ENCODE measurements at places on chromosomes 3 and 15. TPM values are rescaled to one million over a fixed set of nuclear protein-coding genes. Genes with fewer than 3 reads are reported as not detected.

Gene ST8SIA2
- total RNA-seq = 30.4 TPM

DNA sequence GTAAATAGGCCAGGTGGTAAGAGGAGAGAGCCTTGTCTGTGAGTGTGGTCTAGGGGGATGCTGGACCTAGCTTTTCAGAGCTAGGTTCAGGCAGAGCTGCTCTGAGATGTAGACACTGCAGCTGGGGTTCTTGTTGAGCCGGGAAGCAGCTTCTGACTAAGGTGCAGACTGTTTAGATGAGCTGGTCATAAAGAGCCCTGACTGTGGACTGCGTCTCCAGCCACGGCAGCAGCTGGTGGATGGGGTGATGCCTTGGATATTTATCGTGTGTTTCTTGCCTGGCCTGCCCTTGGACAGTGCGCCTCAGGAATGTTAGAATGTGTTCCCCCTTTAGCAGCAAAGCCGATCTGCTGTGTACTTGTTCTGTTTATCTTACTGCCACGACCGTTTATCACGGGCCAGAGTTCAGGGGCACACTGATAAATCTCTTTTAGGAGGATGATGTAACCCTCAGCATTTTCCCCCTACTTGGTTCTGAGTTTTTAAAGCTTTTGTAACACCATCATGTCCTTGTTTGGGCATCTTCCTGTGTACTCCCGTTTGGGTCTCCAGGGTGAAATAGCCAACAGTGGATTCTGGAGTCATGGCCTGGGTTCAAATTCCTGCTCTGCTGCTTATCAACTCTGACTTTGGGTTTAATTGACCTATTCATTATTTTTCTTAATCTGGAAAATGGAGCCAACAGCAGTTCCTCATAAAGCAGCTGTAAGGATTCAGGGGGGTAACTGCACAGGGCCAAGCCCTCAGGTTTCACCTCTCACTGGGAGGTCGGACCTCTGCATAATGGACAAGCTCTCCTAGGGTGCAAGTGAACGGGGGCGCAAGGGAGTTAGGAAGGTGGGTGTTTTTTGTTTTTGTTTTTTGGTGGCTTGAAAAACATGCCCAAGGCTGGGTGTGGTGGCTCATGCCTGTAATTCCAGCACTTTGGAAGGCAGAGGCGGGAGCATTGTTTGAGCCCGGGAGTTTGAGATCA lies 51.4 kb downstream of the FLNB start:
- no peak for DNase-seq

- DNase-seq = no peak
These were observed at the start of gene KBTBD13 for GRCh38 chr15:65076486-65077290. Gene KBTBD13 (plus strand): TSS chr15:65076746. CDS start chr15:65076816, 70 bp downstream.

GRCh38 chr15:95910643-95911212 lies 419.8 kb upstream of the NR2F2 start:
- DNase-seq = no peak

- no peak for DNase-seq
These were observed 67.8 kb downstream of the LINGO1 start for GRCh38 chr15:77564938-77565337.

DNA sequence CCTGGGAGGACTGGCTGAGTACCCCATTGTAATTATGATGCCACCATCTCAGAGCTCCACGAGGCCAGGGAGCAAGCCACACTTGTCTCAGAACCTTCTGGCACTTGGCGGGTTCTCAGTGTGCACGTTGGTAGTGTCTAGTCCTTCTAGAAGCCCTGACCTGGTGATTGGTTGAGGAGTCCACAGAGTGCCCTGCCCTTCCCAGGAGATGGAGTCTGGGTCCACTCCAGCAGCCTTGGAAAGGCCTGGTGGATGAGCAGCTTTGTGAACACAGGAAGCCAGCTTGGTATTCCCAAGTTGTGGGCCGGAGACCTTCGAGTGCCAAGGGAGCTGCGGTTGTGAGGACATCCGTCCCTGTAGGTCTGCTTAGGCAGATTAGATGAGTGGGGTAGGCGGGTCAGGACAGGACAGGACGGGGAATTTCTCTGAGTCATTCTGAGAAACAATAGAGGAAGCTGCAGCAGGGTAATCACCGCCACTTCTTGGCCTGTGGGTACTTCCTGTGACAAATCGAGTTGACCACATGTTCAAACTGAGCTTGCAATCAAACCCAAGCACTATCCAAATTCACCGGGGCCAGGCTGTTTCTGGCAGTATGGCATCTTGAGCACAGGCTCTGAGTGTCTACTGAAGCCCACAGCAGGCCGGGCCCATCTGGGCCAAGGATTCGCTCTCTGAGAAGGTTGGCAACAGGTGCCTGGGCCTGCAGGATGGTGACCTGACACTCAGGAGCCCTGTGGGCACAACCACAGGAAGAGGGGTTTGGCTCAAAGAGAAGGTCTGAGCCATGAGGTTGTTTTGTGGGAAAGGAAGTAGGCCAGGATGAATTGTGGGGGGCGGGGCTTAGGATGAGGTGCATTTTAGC lies 71.5 kb upstream of the PLXNA1 start:
- no peak for DNase-seq

Gene TFRC
- total RNA-seq = 35.8 TPM

Gene TMEM207
- total RNA-seq = not detected

Gene IGDCC3
- 342 TPM for total RNA-seq

DNA sequence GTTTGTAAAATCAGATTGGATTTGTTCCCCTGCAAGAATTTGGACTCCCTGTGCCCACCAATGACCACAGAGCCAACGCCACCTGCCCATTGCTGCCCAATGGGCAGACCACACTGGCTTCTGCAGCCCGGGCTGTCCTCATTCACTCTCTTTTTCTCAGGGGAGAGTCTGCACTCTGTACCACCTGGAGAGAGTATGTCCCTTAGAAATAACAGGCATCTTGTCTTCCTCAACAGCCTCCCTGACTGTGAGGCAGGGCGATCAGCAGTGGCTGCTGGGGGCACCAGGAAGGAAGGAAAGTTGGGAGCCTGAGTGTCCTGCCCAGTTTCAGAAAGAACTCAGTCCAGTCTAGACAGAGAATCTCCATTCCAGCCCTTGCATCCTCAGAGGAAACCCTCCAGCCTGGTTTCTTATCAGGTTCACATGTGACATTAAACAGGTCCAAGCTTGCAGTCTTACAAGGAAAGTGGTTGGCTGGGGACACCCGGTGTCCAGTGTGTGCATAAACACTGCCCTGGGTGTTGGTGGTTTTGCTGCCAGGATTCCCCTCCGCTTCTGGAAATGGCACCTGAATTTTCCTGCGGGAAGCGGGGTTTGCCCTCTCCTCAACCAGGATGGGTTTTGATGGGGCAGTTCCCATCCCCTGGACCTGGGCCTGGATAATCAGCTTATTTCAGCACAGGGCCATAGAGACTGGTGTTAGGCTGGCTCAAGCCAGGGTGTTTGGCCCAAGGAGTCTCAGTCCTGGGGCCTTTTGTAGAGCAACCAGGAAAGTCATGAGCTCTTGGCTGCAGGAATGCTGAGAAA lies 37.2 kb downstream of the SSUH2 start:
- peak; percentile 57 for DNase-seq

Gene DNASE1L3
- 0.96 TPM for total RNA-seq

DNA sequence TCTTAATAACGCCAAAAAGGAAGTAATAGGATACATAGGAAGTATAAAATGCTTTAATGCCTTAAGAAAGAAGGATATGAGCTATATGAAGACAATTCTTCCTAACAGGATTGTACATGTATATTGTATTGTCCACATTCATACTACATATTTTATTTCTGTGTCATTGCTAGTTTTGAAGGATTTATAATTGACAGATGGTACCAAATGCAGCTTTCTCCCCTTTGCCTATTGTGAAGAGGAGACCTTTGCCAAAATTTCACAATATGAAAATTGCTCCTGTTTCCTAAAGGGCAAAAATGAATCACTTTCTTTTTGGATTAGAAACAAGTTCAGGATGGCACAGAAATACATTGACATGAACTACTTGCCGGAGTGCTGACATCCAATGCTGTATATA lies 34.8 kb upstream of the EOMES start:
- DNase-seq = no peak

DNA sequence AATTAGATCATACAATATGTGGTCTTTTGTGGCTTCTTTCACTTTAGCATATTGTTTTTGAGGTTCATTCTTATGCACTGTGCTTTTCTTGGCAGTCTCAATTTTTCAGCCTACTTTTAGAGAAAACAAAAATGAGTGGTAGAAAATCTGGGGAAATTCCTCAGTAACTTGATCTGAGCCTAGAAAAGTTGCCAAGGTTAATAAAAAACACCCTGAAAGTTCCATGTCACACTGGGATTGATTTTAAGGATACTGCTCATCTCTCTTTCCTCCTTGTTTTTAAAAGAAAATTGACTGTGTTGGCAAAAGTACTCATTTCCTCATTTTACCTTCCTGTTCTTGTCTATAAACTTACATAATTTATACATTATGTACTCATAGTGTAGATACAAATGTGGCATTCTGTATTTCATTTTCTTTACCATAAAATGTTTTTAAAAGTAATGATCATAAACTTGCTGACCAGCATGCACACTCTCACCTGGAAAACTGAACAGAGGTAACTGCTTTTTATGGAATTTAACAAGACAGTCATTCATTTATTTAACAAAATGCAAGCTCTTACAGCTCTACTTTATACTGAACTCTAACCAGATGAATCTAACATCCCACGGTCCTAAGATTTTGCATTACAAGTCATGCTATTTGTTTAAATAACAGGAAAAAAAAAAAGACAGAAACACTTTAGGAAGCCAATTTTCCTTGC lies 28.6 kb upstream of the SH3BP5 start:
- DNase-seq = no peak

Gene ACKR2
- total RNA-seq = 0.64 TPM

GRCh38 chr3:193052354-193053045 lies 134.8 kb upstream of the MB21D2 start:
- no peak for DNase-seq

DNA sequence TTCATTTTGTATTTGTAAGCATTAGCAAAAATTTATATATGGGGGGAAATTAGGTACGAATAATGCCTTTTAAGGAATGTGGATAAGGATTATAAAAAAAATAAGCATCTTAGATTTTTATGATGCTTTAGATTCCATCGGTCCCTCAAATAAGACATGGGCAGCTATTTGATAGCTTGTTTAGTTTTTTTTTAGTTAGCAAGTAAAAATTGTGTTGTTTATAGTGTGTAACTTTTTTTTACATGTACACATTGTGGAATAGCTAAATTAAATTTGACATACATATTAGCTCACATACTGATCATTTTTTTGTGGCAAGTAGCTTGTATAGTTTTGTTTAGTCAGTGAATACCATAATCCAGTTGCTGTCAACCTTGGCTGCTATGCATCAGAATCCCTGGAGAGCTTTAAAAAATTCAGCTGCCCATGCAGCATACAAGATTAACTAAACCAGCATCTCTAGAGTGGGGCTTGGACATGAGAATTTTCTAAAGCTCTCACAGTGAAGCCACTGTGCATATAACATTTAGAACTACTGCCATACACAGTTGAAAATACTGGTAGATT lies 53.9 kb downstream of the TMOD3 start:
- DNase-seq = no peak

Gene GPR160
- not detected for total RNA-seq

Gene SKOR1
- total RNA-seq = 4.0 TPM

Gene CYP1A2
- not detected for total RNA-seq

- no peak for DNase-seq
These were observed 16.8 kb upstream of the SMAD3 start for GRCh38 chr15:67048281-67049279.

Gene MBD4
- 21.3 TPM for total RNA-seq

DNA sequence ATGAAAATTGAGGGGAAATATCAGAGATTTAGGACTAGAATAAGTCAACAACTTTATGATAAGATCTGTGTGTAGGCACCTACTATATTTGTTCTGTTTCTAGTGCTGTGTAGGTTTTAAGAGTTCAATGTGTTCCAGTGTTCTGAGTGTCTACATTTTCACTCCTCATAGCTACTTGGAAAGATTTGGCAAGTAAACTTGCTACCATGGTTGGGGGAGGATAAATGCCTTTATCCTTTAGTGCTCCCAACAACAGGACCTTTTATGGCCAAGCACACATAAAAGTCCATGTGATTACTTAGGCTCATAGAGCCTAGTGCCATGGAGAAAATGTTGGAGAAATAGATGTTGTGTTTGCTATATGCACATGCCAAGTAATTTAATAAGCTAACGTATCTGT lies 64.0 kb downstream of the LYSMD4 start:
- DNase-seq = no peak

Gene HLTF
- 45.1 TPM for total RNA-seq

DNA sequence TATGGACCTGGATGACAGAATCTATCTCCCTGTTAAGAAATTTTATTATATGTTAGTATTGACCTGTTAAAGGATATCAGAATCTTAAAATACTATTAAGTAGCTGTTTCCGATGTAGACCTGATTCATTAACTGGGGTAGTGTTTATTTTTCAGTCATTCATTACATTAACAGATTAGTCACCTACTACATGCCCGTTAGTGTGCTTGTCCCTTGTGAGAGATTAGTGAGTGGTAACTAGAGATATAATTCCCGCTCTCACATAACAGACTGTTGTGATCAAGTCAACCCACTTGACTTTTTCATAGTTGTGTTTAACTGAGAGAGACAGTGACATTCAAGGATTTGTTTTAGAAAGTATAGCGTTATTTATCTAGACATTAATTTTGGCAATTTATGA lies 166.8 kb downstream of the TCF12 start:
- DNase-seq = no peak

GRCh38 chr3:141486746-141487520 lies at the start of gene RASA2:
Gene RASA2 (plus strand): TSS chr3:141487027. CDS start chr3:141487084, 57 bp downstream.
- peak; percentile 74 for DNase-seq

Gene TLR9
- total RNA-seq = 0.37 TPM

GRCh38 chr3:44058868-44059203 lies 182.8 kb upstream of the TOPAZ1 start:
- no peak for DNase-seq

DNA sequence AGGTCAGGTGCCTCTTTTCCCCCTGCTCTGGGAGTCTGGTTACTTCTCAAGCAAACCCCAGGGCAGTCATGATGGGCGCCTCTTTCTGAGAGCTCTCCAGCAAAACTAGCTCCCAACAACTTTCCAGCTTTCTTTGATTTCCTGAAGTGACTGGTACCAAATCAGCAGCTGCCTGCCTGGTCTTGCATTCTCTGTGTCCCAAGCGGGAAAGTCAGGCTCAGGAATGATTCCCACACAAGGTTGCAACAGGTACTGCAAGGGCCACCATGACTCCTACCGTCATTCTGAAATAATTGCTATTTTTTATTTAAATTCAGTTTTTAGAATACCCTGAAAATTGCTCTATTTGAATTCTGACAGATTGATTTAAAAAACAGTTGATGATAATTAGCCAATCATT lies 658.7 kb downstream of the SQOR start:
- DNase-seq = no peak

Gene UBA5
- total RNA-seq = 43.0 TPM

GRCh38 chr3:36843065-36844051 lies 79.0 kb upstream of the DCLK3 start:
- peak; percentile 80 for DNase-seq
